ENCODE measurements at places on chromosomes 2 and 18.

DNA sequence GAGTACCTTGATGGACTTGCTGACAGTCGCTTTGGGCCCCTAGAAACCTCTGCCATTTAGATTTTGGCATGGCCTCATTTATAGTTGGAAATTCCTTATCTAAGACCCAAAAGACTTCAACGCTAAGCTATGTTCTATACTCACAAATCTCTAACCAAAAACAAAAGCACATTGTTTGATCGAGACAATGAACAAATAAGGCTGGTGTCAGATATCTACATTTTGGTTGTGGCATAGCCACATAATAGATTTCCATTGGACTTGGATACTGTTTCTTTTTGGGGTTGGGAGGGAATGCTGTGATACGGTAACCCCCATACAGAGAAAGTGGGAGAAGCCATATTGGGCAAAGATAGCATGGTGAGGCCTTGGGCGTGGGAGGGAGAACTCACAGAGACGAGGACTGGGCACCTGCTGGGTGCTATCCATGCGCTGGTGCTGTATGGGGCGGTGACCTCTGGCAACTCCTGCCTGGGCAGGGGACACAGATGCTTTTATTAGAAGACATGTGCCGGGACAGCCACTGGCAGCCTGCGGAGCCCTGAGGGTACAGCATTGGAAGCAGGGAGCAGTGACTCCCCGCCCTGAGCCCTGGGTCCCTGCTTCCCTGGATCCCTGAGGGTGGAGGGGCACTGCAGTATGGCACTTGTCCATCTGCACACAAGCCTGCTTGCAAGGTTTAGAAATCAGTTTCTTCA is 97.1 kb downstream of the ASAP2 start:
- no peak for DNase-seq

DNA sequence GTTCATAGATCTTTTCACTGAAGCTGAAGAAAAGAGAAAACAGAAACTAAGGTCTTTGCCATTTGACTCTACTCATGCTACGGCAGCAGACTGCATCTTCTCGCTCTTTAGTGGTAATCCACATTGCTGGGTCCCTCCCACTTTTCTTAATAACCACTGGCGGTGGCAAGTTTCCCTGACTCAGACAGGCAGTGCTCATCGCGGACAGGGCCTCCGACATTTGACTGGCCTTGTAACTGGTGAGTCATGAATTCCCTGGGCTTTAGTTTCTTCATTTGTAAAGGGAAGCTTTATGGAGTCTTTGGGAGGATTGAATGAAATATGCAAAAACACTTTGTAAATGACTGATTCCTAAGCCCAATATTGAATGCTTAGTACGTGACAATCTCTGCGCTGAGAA is 238.2 kb upstream of the RBBP8 start:
- no peak for DNase-seq

- no peak for DNase-seq
Observed at GRCh38 chr2:105290981-105291660, 38.4 kb downstream of the TGFBRAP1 start.

GRCh38 chr18:46567196-46567595 is 89.8 kb downstream of the LOXHD1 start:
- DNase-seq, result no peak

- no peak for DNase-seq
Observed at GRCh38 chr2:41495050-41495449, 552.8 kb upstream of the PKDCC start.

DNA sequence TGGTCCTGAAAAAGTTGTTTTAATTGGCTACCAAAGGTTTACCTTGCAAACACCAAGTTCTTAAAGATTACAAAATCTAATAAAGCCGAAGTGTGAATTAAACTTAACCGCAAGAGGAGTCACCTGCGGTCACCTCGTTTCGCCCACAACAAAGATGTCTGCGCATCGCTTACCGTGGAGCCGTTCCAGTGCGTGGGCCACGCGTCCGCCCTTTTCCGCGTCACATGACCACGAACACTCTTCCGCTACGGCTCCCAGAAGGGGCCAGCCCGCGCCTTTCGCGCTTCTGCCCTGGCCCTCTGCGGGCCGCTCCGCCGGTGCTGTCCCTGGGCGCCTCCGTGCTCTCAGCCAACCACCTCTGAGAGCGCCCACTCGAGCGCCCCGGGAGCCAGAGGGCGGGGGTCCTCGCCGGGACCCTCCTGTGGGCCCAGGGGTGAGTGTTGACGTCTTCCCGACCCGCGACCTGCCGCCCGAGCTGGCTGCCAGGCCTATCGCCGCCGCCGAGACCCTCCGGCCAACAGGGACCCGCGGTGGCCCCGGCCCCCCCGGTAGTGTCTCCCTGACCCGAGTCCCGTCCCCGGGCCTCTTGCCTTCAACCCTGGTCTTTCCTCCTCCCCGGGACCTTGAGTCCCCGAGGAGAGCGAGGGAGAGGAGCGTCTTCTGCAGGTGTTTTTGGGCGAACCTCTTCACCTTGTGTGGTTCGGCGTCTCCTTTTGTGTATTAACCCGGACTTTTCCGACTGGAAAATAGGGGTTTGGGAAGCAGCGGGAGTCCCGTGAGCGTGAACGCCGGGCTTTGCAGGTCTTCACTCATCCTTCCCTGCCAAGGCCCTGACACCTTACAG is at the start of gene MFF:
TSS of gene MFF (plus strand) at position 257 of the 844 bp plus-strand sequence. CDS start 5,415 bp downstream, outside the sequence.
- DNase-seq, result peak; percentile 93

GRCh38 chr2:127778850-127779249 is 32.1 kb downstream of the WDR33 start:
- no peak for DNase-seq

DNA sequence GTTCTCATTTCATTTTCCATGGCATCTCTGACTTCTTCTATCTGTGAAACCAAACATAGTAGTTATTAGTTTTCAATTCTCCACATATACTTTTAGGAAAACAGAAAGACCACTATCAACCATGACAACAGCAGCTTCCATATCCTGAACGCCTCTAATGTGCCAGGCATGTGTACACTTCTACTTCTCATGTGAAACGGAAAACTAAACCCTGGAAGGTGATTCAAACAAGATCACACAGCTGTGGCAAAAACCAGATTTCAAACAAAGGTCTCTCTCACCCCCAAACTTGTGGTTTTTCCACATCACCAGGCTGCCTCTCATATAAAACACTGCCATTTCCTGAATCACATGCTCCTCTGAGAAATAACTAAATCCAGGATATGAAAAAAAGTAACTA is 41.8 kb downstream of the PTCD3 start:
- DNase-seq, result no peak

- peak; percentile 66 for DNase-seq
Observed at GRCh38 chr2:111919794-111920608, 21.6 kb downstream of the MERTK start.

GRCh38 chr2:217249121-217250012 is 389.5 kb upstream of the TNP1 start:
- no peak for DNase-seq

DNA sequence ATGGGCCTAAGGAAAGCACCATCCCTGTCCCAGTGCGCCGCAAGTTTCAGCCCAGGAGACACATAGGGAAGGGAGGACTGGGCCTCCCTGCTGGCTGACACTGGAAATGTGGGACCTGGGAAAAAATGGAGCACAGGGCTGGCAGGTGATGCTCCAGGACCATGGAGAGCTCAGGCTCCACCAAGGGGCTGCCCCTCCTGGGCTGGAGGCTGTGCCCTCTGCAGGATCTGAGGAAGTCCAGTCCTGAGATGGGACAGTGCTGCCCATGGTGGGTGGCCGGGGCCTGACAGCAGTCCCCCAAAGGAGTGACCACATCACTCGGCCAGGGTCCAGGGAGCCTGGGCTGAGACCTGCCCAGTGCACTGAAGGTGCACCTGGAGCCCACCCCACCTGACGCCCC is 108.6 kb upstream of the TEKT4 start:
- no peak for DNase-seq

- no peak for DNase-seq
Observed at GRCh38 chr2:113120861-113121260, 6.5 kb upstream of the IL1RN start.

GRCh38 chr2:237886685-237887481 is 27.5 kb downstream of the RAMP1 start:
- DNase-seq, result no peak

DNA sequence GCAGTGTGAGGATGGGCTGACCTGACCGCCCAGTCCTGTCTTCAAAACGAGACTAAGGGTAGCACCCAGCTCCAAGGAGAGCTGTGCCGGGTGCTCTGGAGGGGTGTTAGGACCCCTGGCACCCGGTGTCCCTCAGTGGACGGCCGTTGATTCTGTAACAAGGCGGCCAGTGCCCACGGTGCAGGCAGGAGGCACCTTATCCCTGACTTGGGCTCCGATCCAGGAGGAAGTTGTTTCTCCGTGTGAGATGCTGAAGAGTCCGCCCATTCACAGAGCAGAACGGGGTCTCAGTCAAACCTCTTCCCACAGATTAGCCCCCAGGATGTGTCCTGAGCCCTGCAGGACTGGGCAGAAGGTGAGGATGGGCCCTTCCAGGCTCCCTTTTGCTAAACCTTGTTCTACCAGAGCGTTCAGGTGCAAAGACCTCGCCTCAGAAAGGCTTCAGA is 123.0 kb downstream of the NFATC1 start:
- no peak for DNase-seq

DNA sequence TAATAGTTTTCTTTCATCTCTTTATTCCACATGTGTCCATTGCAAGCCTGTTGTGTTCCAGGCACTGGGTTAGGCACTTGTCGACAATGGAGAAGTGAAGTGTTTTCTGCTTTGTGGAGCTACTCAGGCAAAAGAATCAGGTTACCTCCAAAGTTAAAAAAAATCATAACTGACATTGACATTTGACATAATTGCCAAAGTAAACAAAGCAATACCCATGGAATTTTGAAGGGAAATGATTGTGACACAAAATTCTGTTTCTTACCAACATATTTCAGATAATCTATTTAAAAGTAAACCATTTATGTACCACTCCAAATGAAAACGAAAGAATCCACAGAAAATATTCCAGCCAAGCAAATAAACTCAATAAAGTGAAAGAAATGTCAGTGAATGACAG is 6.4 kb upstream of the TGFA start:
- DNase-seq, result no peak

DNA sequence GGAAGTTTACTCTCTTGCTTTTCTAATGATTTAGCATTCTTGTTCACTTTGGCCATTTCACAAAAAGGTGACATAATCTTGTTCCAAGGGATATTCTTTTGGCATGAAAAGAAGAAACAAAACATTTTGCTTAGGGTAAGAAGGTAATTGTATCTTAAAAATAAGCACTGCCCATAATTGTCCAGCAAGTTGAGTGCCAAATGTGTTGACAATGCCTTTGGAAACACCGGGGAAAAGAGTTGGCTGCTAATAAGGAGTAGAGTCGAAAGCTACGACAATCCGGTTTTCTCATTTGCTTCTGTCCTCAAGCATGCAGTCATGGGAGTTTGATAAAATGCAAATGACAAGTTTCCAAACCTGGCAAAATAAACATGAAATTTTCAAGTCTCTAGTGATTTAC is 27.3 kb downstream of the ITGAV start:
- DNase-seq, result no peak

- peak; percentile 27 for DNase-seq
Observed at GRCh38 chr18:23662309-23663263, at the start of gene ANKRD29. TSS of gene ANKRD29 (minus strand) at chr18:23662911. CDS start at chr18:23662730, 181 bp downstream.

DNA sequence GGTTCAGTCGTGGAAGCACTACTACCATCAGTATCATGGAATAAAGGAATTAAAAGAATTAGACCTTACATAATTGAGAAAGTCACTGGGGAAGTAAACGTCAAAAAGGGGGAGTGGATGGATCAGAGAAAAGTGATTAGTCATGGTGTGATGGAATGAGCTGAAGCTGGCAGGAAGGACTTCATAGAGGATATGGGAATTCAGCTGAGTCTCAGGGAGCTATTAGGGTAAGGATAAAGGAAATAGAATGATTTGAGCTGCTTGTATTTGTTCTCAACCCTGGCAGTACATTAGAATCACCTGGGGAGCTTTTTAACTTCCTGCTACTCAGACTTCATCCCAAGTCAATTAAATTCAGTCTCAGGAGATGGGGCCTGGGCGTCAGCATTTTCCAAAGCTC is 53.4 kb upstream of the SETBP1 start:
- no peak for DNase-seq

- no peak for DNase-seq
Observed at GRCh38 chr2:65153515-65153914, 23.6 kb upstream of the RAB1A start.

- no peak for DNase-seq
Observed at GRCh38 chr2:236956031-236956618, 129.6 kb upstream of the COPS8 start.

- no peak for DNase-seq
Observed at GRCh38 chr2:98709535-98709934, 21.4 kb downstream of the MGAT4A start.

GRCh38 chr2:43609290-43609918 is 13.6 kb upstream of the THADA start:
- DNase-seq, result peak; percentile 31

- no peak for DNase-seq
Observed at GRCh38 chr2:197236816-197237215, 73.8 kb downstream of the ANKRD44 start.
